Activated CD4-positive, alpha-beta T cell treated with anti-CD3 and anti-CD28 coated beads for 36 hours (primary cell): ENCODE measurements at places on chromosomes 2 and 18. TPM values are rescaled to one million over a fixed set of nuclear protein-coding genes. Genes with fewer than 3 reads are reported as not detected.

The SPDYA gene
- 1.2 TPM for total RNA-seq

The CYP27C1 gene
- not detected for total RNA-seq

The HOXD12 gene
- not detected for total RNA-seq

The FKBP7 gene
- 4.8 TPM for total RNA-seq

DNA sequence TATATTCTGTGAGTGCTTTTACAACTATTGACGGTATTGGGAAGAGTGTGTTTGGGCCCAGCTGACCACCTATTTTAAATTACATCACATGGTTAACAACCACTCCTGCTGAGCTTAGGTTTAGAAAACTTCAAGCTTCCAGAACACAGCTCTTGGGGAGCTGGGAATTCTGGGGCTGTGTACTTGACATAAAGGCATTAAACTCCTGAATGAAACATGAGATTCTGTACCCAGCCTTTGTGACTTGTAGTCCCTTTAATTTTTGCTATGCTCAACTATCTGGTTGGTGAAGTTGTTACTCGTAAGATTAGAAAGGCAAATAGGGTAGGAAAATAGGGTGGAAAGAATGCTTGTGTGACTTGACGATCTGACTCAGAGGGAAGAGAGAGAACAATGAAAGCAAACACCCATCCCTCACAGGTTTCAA lies 66.9 kb downstream of the LTBP1 start:
- DNase-seq = no peak

GRCh38 chr2:174959787-174960186 lies 45.4 kb downstream of the CHN1 start:
- no peak for DNase-seq

DNA sequence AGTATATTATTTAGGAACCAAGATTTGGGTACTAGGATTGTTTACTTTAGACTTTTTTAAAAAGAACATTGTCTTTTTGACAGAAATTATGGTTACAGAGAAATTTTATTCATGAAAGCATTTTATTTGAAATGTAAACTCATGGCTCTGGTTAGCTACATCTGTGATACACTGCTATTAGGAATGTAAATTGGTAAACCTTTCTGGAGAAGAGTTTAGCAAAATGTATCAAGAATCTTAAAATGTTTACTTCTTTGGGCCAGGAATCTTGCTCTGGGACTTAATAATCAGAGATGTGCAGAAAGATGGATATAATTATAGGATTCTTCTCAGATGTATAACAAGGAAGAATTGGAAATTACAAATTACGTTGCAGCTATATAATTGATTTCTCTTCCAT lies 19.7 kb downstream of the MAP3K20 start:
- no peak for DNase-seq

DNA sequence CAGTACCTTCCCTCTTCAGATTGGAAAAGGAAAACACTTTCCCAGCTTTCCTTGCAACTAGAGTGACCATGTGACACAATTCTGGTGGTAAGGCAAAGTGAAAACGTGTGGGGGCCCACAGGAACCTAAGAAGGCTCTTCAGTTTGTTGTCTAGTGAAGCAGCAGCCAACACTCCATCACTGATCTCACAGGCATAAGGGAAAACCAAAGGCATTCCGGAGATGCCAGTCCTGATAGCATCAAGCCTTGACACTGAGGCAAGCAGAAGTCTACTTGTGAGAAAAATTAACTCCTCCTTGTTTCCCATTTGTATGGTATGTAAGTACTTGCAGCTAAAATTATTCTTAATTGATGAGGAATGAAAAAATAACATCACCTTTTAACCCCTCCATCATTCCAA lies 88.3 kb downstream of the ETAA1 start:
- DNase-seq = no peak

GRCh38 chr2:7686016-7686385 lies 768.8 kb downstream of the RNF144A start:
- no peak for DNase-seq

DNA sequence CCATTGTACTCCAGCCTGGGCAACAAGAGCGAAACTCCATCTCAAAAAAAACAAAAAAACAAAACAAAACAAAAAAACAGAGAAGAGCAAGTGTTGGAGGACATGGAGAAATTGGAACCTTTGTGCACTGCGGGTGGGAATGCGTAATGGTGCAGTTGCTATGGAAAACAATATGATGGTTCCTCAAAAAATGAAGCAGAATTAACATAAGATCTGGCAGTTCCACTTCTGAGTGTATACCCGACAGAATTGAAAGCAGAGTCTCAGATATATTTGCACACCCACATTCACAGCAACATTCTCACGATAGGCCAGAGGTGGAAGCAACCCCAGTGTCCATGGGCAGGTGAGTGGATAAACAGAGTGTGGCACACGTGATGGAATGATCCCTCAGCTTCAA lies 11.0 kb upstream of the RALB start:
- no peak for DNase-seq

- no peak for DNase-seq
Observed at GRCh38 chr2:14330884-14331283, 301.6 kb upstream of the LRATD1 start.

DNA sequence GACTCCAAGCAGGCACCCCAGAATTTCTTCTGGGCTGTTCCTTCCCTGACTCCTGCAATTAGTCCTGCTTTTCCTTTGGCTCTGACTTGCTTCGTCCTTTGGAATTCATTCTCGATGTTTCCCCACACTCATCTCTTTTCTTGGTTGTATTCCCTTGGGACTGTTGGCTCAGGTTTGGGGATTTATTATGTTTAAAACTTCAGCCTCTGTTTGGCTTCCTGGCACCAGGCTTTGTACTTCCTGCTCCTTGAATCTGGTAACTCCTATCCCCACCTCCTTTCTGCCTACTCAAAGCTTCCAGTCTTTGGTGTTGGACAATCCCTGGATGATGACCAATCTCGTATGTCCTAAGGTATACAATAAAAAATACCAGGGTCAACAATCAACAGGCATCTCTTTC lies 1.8 kb upstream of the KCNE4 start:
- DNase-seq = no peak

DNA sequence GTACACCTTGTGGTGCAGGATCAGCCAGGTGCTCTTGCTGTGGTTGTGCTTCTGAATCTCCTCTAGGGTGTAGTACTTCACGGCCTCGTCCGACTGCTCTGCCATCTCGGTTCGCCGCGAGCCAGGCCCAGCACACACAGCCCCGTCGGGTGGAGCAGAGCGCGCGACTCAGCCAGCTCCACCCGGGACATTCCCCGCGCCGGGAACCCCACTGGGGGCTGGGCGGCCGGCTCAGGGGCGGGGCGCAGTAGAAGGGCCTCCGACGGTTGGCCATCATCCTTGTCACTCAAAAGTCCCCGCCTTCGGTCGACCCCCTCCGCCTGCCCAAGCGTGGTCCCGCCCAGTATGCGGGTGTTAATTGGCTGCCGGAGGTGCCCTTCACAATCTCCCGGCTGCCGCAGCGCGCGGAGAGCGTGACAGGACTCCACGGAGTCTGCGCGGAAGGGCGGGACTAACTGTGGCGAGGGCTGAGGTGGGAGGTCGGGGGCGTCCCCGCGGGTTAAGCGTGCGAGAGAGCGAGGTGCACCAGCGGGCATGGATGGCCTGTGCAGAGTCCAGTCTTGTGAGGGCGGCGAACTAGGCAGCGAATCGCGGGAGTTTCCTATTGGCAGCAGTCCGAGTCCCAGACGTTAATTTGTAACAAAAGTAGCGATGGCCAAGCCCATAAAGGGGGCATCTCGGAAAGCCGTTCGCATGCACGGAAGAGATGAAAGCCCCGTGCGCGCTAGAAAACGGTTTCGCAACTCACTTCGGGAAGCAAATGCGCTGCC lies at the start of gene CYB5A:
Gene CYB5A (minus strand): TSS at position 193 of the 770 bp plus-strand sequence. CDS start 88 bp downstream, at position 105.
- peak; percentile 98 for DNase-seq

DNA sequence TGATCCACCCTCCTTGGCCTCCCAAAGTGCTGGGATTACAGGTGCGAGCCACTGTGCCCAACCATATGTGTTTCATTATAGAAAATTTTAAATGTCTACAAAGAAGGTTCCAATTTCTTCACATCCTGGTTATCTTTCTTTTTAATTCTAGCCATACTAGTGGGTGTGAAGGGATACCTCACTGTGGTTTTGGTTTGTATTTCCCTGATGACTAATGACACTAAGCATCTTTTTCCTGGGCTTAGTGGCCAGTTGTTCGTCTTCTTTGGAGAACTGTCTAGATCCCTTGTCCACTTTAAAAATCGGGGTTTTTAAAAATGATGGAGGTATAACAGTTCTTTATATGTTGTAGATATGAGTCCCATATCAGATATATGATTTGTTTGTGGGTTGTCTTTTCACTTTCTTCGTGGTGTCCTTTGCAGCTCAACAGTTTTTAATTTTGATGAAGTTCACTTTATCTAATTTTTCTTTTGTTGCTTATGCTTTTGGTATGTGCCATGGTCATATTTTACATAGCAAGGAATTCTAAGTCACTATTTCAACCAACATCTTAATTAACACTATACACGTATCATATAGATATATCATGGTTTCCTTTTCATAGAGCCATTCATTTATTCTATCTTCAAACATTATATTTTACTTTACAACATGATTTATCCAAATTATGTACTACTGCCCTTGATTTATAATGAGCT lies 135.0 kb upstream of the RIOK3 start:
- no peak for DNase-seq

GRCh38 chr2:112541315-112542122 lies 746 bp upstream of the POLR1B start:
- DNase-seq = peak; percentile 77

GRCh38 chr2:171878481-171878993 lies 15.5 kb downstream of the SLC25A12 start:
- peak; percentile 29 for DNase-seq

- DNase-seq = no peak
Observed at GRCh38 chr2:183250472-183250871, 126.2 kb downstream of the NUP35 start.

GRCh38 chr2:176581557-176582165 lies 312.4 kb downstream of the MTX2 start:
- DNase-seq = no peak

DNA sequence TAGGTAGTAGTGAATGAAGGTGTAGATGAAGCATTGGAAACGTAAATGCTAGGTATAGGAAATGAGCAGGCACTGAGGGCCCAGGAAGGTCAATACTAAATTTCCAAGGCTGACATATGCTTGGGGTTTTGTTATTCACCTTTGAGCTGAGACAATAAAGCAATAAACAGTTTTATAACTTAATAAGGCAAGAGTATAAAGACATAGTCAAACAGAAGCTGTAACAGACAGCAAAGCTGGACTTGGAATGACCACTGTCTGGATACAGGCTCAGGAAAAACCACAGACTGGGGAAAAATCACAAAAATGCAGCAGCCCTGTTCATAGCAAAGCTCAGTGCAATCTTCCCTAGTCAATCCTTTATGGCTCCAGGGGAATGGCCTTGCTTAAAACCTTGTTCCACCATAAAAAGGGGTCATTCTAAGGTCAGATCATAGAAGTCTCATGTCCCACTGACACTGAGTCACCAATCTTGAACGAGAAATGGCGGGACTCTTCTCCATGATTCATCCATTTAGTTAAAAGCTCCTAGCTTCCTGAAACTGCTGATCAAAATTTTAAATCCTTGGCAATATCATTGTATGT lies 493.3 kb downstream of the CMPK2 start:
- no peak for DNase-seq

DNA sequence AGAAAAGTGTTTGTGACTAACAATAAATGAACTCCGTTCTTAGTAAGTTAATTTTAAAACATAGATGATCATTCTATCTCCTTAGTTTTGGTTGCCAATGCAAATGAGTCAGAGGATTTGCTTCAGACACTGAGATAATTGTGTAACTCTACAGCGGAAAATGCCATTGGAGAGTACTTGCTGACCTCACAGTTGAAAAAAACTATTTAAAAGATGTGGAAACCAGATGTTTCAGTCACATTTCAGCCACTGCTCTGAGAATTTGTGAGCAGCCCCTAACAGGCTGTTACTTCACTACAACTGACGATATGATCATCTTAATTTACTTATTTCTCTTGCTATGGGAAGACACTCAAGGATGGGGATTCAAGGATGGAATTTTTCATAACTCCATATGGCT lies at the start of gene TNFAIP6:
Gene TNFAIP6 (plus strand): TSS at position 234 of the 400 bp plus-strand sequence. CDS start 75 bp downstream, at position 309.
- no peak for DNase-seq
